ENCODE measurements at places on chromosomes 2 and 18. TPM values are rescaled to one million over a fixed set of nuclear protein-coding genes. Genes with fewer than 3 reads are reported as not detected.

VSNL1 gene
- 2.1 TPM for total RNA-seq

SULT1C2 gene
- 0.70 TPM for total RNA-seq

NPPC gene
- not detected for total RNA-seq

UGT1A5 gene
- not detected for total RNA-seq

CSRNP3 gene
- total RNA-seq: 3.7 TPM

CNGA3 gene
- not detected for total RNA-seq

FIGN gene
- total RNA-seq: 2.4 TPM

AMER3 gene
- not detected for total RNA-seq

UGT1A8 gene
- total RNA-seq: not detected

ACSL3 gene
- total RNA-seq: 115 TPM

MBD5 gene
- 2.7 TPM for total RNA-seq

PRKAG3 gene
- not detected for total RNA-seq

IL37 gene
- not detected for total RNA-seq

COL3A1 gene
- total RNA-seq: 70.4 TPM

ANXA4 gene
- 19.8 TPM for total RNA-seq

POTEC gene
- 0.10 TPM for total RNA-seq

NLRC4 gene
- not detected for total RNA-seq

DSG2 gene
- 26.4 TPM for total RNA-seq

CFC1 gene
- not detected for total RNA-seq

PSMA8 gene
- not detected for total RNA-seq
